ENCODE measurements at places on chromosomes 16 and 17.

DNA sequence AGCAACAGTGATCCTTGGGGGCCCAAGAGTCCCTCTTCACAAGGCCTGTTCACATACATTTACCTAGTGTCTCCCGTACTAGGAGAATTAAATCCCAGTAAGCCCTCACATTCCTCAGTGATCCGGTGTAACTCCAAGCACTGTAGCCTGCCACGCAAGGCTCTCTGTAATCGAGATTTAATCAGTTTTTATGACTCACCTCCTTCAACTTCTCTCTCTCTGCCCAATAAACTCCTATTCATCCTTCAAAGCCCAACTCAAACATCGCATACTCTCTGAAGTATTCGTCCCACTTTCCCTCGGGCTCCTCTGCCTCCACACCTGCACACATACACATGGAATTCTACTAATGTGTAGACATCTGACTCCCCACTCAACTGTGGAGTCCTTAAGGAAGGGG is 141.8 kb downstream of the CMIP start:
- no peak for DNase-seq

DNA sequence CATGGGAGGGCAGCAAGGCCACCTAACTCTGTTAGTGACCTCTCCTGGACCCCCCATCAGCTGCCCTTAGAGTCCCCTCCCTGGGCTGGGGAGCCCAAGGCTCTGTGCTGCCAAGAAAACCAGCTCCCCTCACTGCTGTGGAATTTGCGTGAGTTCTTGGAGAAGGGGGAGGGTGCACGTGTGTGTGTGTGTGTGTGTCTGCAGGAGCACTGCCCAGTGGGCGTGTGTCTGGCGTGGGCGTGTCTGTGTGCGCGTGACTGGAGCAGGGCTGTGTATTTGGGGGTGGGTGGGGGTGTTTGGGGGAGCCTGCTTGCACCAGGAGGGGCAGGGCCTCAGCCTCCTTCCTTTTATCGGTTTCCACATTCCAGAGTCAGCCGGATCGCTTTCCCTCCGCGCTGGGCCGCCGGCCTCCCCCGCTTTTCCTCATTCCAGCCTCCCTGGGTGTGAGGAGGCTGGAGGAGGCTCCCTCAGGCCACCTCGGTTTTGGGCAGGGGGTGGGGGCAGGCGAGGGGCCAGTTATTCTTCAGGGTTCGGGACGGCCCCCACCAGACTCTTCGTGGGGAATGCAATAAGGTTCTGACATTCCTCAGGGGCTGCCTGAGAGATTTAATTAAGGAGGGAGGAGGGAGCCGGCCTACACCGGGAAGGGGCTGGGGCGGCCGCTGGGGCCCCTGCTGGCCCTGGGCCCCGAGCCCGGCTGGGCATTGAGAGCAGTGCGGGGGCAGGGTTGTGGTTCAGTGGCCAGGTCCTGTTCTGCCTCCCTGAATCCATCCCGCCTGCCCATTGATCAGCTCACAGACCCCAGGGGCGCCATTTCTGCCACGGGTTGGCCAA is 2.5 kb downstream of the VASN start:
- DNase-seq = no peak

- no peak for DNase-seq
Observed at GRCh38 chr16:10280262-10281170, 98.3 kb upstream of the GRIN2A start.

GRCh38 chr16:74320707-74321106 is 24.1 kb downstream of the PSMD7 start:
- no peak for DNase-seq

GRCh38 chr17:78289802-78290363 is 58.5 kb downstream of the TMEM235 start:
- peak; percentile 61 for DNase-seq

DNA sequence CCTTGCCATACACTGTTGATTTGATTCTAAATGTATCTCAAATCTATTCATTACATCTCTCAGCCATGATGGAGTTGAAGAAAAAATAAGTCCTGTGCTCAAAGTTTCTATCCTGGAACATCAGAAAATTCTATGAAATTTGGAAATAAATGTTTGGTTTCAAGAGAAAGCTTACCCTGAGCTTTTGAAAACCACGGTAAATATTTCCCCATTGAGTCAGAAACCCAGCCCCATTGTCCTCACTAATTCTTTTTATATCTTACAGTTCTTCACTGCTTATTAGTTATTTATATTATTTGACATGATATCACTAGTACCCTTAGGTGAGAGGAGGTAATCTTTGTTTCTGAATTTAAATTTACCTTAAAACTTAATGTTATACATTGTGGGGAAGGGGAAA is 128.5 kb downstream of the MRTFB start:
- no peak for DNase-seq

GRCh38 chr16:1027501-1027815 is 45.1 kb upstream of the SSTR5 start:
- DNase-seq = no peak

DNA sequence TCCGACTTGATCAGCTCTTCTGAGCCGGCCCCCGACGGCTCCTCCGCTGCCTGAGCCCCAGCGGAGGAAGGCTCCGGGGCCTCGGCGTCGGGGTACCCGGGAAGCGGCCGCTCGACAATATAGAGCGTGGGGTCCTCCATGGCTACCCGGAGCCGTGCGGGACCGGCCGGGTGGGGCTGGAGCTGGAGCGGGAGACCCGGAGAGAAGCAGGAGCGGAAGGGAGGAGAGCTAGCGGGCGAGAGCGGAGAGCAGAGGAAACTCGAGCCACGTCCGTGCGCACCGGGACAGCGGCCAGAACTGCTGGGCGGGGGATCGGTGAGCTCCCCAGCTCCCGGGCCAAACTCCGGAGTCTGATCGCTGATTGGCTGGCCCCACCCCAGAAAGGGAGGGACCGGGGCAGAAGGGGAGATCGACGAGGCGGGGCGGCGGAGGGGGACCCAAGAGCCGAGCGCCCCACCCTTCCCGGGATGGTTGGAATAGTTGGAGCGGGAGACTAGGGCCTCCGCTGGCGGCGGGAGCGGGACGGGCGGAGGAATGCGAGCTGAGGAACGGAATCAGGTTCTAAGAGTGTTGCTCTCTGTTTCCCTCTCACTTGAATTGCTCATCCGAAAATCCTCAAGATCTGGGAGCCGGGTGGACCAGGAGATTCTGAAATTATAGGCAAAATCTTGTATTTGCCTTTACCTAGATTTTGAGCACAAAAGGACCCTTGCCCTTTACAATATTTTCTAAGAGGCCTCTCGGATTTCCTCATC is at the start of gene CAVIN1:
Gene CAVIN1, minus strand, starts transcription at position 299 of the 755 bp plus-strand sequence. Its CDS starts 159 bp downstream, at position 140.
- no peak for DNase-seq

- DNase-seq = no peak
Observed at GRCh38 chr16:85865-86264, 7.8 kb downstream of the MPG start.

DNA sequence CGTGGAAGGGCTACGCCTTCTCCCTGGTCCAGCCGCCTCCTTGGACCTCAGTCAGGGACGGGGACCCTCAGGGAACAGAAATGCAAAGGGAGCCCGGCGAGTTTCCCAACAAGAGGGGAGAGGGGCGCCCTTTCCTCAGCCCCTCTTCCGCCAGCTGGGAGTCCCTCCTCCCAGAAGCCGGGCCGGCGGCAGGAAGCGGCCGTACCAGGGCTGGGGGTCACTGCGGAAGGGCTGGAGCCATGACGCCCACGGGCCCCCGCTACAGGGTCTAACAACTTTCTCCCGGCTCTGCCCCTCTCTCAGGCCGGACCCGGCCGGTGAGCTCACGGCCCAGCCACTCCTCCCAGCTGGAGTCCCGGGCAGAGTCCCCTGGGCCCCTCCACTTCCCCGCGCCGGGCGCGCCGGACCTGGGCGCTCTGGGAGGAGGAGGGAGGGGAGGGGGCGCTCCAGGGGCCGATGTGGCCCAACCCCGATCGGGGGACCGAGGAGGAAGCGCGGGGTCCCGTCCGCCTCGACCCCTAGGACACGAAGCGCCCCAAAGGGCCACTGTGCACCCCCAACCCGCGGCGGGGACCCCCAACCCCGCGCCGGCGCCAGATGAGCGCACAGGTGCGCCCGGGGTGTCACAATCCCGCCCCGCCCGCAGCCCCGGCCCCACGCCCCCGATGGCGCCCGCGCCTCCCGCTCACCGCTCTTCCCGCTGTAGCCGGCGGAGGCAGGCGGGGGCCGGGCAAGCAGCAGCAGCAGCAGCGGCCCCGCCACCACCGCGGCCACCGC is 578 bp downstream of the PGAP6 start:
- DNase-seq = no peak

GRCh38 chr17:17503566-17504130 is 7.5 kb upstream of the RASD1 start:
- DNase-seq = no peak

GRCh38 chr16:31707743-31708335 is 165.8 kb upstream of the ZNF267 start:
- no peak for DNase-seq

- no peak for DNase-seq
Observed at GRCh38 chr17:35731917-35732805, 722 bp downstream of the RASL10B start.

GRCh38 chr16:12265108-12265507 is 288.6 kb downstream of the SNX29 start:
- no peak for DNase-seq

- peak; percentile 25 for DNase-seq
Observed at GRCh38 chr17:8158267-8159031, 4.3 kb downstream of the VAMP2 start.

- no peak for DNase-seq
Observed at GRCh38 chr16:69463876-69464275, 39.5 kb downstream of the CYB5B start.

- DNase-seq = no peak
Observed at GRCh38 chr17:29697371-29697770, 74.7 kb upstream of the CORO6 start.

DNA sequence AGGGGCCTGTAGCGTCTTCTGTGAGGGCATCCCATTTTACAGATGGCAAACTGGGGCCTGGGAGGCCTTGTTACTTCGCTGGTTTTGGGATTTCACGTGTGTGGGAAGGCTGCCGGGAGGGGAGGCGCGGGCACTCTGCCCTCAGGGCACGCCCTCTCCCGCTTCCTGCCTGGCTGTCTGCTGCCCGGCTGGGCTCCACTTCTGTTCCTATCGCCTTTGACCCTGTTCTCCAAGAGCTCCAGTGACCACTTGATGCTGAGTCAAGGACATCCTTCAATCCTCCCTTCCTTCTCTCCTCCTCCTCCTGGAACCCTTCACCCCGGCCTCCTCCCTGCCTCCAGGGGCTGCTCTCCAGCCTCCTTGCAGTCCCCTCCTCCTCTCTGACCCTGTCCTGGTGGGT is 16.0 kb downstream of the SPNS3 start:
- no peak for DNase-seq

- DNase-seq = no peak
Observed at GRCh38 chr16:20822521-20823325, 16.4 kb downstream of the REXO5 start.

DNA sequence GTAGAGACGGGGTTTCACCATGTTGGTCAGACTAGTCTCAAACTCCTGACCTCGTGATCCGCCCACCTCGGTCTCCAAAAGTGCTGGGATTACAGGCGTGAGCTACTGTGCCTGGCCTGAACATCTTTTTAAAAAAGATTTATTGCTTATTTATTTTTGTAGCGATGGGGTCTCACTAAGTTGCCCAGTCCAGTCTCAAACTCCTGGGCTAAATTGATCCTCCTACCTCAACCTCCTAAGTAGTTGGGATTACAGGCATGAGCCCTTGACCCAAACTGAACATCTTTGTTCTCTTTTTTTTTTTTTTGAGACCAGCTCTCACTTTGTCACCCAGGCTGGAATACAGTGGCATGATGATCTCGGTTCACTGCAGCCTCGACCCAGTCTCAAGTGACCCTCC is 27.5 kb downstream of the DDX19A start:
- DNase-seq = no peak

DNA sequence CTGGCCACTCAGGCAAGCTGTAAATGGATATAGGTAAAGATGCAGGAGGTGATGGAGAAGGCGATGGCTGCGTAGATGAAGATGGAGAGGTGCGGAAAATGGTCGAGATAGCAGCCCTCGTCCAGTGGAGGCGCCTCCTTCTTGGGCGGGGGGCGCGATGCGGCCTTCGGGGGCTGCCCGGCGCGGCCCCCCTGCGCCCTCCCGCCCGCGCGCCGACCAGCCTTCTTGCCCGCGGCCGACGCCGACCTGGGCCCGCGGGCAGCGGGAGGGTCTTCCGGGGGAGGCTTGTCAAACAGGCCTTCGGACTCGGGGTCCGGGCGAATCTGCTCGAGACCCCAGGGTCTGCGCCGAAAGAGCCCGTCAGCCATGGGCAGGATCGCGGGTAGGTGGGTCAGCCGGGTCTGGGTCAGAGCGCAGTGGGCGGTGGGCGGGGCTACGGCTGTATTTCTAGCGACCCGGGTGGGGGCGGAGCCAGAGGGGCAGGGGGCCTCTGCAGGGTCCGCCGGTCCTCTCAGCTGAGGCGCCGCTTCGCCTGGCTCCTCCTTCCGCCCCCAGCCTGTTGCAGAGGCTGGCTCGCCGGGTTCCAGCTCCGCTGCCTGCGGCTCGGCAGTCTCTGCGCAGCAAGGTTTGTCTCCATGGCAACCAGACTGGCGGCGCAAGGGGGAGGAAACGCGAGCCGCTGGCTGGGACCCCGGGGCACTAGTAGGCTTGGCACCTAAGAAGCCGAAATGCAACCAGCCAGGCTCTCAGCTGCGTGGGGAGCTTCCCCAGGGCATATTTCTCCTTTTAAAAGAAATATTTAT is 14.4 kb downstream of the MIS12 start:
- peak; percentile 14 for DNase-seq

DNA sequence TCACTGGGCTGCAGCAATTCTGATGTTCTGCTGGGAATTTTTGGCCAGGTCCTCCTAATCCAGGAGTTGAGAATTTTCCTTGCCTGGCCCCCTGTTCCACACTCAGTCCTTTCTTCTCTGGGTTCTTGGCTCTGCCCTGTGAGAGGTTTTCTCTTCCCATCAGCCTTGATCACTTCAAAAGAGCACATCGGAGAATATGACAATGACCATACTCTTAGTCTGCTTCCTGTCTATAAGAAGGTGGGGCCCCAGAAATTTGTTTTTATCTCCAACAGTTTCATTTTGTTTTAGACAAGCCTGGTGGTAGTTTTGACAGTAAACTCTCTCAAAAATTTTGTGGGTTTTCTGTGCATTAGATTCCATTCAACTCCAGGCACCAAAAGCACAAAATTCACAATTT is 70.7 kb downstream of the C17orf67 start:
- no peak for DNase-seq

DNA sequence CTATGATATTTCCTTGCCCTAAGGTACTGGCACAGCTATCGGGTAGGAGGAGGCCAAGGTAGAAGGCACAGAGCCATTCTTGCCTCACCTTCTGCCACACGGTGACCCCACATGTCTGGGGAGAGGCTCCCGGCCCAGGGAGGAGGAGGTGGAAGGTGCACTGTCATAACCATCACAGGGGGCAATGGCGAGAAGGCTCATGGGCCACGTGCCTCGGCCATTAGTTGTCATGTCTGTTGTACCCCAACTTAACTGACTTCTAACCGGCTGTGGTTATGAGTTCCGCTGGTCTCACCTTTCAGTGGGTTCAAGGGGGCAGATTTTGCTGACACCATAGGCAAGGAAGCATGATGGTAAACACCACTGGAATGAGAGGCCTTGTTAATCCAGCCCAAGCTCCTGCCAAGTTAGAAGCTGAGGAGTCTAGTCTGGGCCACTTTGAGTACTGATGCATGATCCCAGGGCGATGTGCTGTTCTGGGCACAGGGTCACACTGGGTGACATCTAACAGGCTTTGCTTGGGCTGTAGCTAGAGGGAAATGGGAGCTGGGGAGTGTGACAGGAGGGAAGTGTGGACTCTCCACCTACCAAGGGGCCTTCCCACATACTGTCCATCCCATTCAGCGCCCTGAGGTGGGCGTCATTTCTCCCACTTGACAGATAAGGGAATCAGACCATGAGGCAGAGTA is 39.6 kb downstream of the HLF start:
- no peak for DNase-seq

Measured in NCI-H2107 (cell line).